ENCODE measurements at places on chromosomes 3 and 15.

DNA sequence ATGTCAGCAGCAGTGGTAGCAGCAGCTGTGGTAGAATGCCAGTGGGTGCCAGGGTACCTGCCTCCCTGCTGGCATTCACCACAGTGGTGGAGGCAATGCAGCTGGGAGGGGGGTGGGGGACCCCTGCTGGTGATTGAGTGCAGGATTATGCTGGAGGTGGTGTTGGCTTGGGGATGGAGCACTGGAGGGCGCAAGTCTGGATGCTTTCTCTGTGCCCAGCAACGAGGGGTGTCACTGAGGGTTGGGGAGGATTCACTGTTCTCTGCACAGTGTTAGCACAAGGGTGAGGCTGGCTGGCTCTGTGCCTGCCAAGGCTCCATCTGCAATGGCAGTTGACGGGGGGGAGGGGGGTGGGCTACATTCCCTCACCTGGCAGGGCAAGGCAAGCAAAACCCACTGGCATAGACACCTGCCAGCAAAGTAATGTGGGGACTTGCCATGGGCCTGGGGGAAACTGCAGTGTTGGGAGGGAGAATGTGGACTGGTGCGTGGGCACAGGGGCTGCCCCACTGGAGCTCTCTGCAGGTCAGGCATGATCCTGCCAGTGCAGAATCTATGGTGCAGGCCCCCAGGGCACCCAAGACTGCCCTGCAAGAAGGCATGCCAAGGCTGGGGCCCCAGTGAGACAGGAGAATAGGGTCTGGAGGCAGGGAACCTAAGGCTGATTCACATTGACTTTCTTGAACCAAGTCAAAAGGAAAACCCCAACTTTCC, 64.3 kb downstream of the MINDY4B start:
- no peak for DNase-seq

- no peak for DNase-seq
These were observed 169.3 kb downstream of the ADAMTS9 start for GRCh38 chr3:64518496-64518895.

GRCh38 chr3:188241883-188242282, 87.9 kb downstream of the LPP start:
- no peak for DNase-seq

DNA sequence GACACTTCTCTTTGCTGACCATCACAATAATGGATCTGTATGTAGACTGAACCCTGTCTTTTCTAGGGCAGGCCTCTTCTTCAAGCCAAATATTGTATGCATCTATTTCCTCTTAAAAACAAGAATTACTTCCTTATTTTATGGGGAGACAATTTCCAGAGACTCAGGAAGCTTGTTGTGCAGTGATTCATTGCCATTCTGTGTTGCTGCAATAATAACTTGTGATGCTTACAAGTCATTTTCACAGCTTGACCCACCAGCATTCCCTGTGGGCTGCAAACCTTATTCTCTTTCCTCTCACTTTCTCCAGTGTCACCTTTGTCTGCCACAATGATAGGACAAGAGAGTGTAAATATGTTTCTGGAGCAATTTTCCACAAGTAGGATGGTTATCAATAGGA, 276.7 kb upstream of the SGO1 start:
- DNase-seq = no peak

- DNase-seq = no peak
These were observed 31.6 kb upstream of the CLASP2 start for GRCh38 chr3:33749546-33750210.

DNA sequence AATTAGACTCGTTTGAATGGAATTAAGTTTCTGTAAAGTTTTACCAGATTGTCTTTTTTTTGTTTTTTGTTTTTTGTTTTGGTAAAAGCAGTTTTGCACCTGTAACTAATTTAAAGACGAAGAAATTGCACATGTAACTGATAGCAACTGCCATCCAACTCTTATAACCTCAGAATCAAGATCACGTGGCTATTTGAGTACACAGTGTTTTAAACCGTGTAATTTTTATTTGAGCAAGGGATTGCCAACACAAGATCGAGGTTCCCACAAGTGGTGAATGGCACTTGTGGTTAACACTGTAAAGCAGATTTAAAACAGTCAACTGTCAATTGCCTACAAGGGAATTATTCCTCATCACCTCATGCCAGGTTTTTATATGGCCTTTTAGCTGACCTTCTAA, 67.3 kb downstream of the PPARG start:
- no peak for DNase-seq

DNA sequence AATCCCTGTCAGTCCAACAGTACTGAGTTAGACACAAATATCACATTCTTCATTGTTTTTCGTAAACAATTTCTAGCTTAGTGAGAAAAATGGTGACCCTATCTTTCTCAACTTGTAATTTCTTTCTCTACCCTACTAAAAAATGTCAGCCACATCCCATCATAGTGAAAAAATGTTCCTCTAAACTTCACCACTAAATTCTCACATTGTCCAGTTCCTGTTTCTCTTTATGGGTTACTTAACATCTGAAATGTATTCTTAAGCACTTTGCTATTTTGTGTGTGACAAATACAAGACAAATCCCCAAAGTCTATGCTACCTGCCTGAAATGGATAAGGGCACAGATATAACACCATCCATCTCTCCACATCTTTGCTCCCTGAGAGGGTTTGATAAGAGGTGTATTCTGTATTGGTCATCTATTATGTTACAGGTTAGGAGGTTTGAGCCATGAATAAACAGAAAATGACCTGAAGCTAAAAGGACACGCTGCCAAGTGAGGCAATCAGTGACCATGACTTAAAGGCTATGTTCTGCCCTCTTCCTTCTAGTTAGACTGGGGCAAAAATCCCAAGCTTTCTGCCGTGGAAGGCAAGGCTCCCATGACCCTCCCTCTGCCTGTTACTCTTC, 118.2 kb downstream of the GADL1 start:
- no peak for DNase-seq

GRCh38 chr15:48177766-48178647, at the start of gene MYEF2:
TSS of gene MYEF2 (minus strand) at chr15:48178295. CDS start at chr15:48178237, 58 bp downstream.
- peak; percentile 50 for DNase-seq

DNA sequence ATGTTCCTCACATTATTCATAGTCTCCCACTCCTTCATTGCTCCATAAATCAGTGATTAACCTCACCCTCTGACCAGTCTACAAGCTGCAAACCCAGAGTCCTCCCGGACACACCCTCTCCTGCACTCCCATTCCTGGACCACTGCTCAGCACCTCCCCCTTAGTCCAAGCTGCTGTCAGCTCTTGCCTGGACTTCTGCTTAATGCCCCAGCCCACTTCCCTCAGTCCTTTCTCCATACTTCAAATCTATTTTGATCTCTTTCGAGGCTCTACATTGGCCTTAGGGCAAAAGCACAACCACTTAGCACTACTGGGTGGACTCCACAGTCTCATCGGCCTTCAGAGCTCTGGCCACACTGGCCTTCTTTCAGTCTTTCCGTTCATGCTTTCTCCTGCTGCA, 79.4 kb upstream of the FAM98B start:
- no peak for DNase-seq

- DNase-seq = peak; percentile 24
These were observed 21.9 kb upstream of the TSEN2 start for GRCh38 chr3:12462159-12462947.

GRCh38 chr3:468172-468571, 271.6 kb downstream of the CHL1 start:
- no peak for DNase-seq

- no peak for DNase-seq
These were observed 4.6 kb upstream of the TMEM44 start for GRCh38 chr3:194637541-194638400.

GRCh38 chr3:14925729-14926591, 21.4 kb upstream of the NR2C2 start:
- peak; percentile 39 for DNase-seq

GRCh38 chr15:63953524-63953923, 92.8 kb downstream of the DAPK2 start:
- DNase-seq = no peak

GRCh38 chr3:155960060-155960459, 89.6 kb downstream of the GMPS start:
- DNase-seq = no peak

- DNase-seq = no peak
These were observed 43.6 kb downstream of the FSIP1 start for GRCh38 chr15:39738998-39739397.

GRCh38 chr3:66463730-66464511, 36.9 kb downstream of the LRIG1 start:
- DNase-seq = no peak

- DNase-seq = no peak
These were observed 13.1 kb upstream of the SETD5 start for GRCh38 chr3:9384141-9384828.

DNA sequence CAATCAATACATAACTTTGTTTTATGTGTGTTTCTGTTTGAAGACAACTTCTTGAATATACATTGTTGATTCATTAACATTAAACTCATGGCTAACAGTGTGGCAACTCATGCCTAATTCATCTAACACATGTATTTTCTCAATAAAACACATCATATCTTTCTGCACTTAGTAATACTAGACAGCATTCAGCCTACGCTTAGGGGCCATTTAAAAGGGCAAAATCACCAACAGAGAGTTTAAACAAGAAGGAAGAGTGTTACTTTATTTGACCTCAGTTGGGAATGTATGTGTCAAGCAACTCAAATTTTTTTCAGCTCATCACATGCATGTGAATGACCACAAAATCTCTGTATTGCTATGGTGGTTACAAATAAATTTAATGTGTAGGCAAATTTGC, 128.8 kb upstream of the AADACL2 start:
- no peak for DNase-seq

DNA sequence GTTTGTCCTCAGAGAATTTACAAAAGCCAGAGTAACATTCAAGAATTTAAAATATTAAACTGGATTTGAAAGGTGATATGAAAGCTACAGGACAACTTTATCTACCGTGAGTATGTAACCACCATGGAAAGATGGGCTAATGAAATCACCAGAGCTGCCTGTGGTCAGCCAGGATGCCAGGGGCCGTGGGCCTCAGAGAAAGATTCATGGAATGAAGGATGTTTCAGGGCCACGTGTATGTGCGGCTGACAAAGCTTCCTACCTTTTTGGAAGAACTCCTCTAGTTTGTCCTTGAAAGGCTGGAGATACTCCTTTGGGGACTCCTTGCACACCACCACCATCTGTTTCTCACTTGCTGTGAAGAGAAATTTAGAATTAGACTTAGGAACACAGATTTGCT, 138.9 kb downstream of the GREM1 start:
- no peak for DNase-seq

GRCh38 chr3:194296454-194297263, 54.5 kb downstream of the CPN2 start:
- no peak for DNase-seq

GRCh38 chr15:60571008-60571420, 92.1 kb upstream of the ICE2 start:
- no peak for DNase-seq

DNA sequence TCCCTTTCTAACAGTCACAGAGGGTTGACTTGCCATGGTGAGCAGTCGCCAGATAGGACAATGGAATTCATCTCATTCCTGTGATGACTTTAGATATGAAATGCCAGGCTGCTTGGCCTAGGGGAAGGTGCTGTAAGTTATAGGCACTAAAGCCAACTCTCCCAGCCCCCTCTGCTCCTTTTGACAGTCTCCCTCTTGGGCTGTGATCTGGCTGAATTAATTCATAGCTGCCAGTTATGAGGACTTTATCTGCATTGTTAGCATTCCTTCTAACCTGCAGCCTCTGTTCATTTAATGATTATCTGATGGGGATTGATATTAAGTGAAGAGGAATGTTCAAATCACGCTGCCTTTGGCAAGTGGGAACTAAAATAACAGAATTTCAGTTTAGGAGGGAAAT, 427.1 kb upstream of the RASGRP1 start:
- no peak for DNase-seq

Data from CD4-positive, alpha-beta T cell treated with Interleukin-6 at 100 ng/mL for 8 hours (primary cell).